ENCODE measurements at places on chromosomes 3 and 15. TPM values are rescaled to one million over a fixed set of nuclear protein-coding genes. Genes with fewer than 3 reads are reported as not detected.

The TMEM108 gene
- total RNA-seq, result 0.72 TPM

The KLHL40 gene
- not detected for total RNA-seq

The RETNLB gene
- total RNA-seq, result not detected

The IMPG2 gene
- 0.72 TPM for total RNA-seq

The COL8A1 gene
- total RNA-seq, result 2.4 TPM

The GOLGA6C gene
- not detected for total RNA-seq

The SLC9C1 gene
- total RNA-seq, result 0.03 TPM

The SERP1 gene
- 202 TPM for total RNA-seq

The FURIN gene
- total RNA-seq, result 67.9 TPM

The HERC2 gene
- 36.2 TPM for total RNA-seq

The TGM4 gene
- total RNA-seq, result not detected

The SOX2 gene
- 3.5 TPM for total RNA-seq

The VGLL3 gene
- total RNA-seq, result 22.2 TPM

The MITF gene
- total RNA-seq, result 7.1 TPM

All from hepatocyte (in vitro differentiated cells).